Left ventricle myocardium inferior (tissue), 1 donor: ENCODE measurements at places on chromosomes 4 and X.
A peak's percentile ranks its signal among the peaks of the same experiment; 100 is the strongest.

- DNase-seq = no peak
Observed at GRCh38 chr4:111449657-111450056, 695.6 kb upstream of the FAM241A start.

DNA sequence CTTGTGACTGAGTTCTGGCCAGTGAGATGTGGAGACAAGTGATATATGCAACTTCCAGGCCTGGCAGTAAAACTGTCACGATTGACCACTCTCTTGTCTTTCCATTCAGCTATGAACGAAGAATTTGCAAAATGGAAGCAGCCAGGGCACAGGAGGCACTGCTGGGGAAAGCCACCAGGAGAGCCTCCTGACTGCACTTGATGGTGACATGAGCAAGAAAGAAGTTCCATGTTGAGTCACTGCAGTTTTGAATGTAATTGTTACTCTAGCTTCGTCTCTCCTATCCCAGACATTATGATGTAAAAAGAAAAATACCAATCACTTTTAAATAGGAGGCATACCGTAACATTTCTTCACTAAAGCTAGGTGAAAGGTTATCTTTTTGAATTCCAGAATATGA is 32.4 kb upstream of the ZCCHC4 start:
- no peak for DNase-seq

- no peak for DNase-seq
Observed at GRCh38 chrX:2488621-2489285, 12.0 kb downstream of the DHRSX start.

- no peak for DNase-seq
Observed at GRCh38 chr4:83207497-83208101, 77.0 kb downstream of the COQ2 start.

DNA sequence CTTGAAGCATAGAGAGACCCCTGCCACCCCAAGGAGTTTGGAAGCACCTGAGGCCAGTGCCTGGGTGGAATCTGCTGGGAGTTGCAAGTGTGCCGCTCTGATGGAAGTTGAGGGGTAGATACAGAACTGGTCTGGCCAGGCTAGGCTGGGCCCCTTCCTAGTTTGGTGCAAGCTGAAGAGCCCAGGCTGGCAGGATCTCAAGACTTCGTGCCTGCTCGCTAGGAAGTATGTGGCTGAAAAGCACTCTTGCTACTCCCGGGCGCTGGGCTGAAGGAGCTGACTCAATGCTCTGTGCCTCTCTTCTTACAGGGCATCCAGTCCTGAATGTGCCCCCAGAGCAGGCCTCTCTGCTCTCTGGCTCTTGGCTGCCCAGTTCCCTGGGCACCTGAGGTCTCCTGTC is 51.7 kb upstream of the PJA1 start:
- no peak for DNase-seq

DNA sequence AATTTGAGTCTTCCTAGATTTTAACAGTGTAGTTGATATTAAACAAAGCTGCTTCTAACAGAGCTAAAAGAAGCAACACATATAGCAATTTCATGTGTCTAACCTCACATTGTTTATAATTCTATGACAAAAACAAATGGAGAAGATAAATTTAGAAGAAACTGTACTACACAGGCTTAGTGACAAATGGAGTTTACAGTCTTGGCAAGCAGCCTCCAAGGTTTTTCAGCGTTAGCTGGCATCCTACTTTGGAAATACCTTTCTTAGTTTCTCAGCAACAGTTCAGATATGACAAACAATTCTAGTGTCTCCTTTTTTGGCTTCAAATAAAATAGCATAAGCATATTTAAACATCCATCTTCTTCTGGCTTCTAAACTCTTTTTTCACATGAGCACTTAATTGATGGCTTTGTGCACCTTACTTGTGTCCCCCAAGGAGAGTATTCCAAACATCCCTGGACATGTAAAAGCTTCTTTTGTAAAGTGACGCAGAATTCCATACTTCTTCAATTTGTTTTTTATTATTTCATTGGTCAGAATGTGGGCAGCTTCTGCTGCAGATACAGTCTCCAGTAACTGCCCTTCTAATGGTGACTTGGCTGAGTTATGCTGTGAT is 249.8 kb downstream of the ANTXR2 start:
- DNase-seq = no peak

DNA sequence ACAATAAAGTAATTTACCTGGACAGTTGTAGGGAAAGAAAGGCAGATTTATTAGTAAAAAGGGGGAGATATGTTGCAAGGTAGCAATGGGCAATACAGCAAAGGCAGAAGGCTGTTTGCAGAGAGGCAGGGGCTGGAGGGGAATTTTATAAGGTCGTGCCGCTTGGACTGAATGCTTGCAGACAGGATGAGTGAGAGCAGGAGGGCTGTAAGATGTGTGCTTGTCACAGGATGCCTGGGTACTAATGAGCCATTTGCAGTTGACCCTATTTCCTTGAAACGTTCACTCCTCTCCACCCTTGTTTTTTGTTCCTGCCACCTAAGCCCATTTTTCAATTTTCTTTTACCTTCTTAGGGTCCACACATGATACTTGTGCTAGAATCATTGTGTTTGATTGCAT is 214.7 kb downstream of the TRAM1L1 start:
- DNase-seq = no peak

DNA sequence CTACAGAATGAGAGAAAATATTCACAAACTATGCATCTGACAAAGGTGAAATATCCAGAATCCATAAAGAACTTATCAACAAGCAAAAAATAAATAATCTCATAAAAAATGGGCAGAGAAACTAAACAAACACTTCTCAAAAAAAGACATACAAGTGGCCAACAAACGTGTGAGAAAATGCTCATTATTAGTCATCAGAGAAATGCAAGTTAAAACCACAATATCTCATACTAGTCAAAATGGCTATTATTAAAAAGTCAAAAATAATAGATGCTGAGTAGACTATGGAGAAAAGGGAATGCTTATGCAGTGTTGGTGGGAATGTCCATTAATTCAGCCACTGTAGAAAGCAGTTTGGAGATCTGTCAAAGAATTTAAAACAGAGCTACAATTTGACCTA is 533.3 kb downstream of the TMA16 start:
- no peak for DNase-seq

- DNase-seq = no peak
Observed at GRCh38 chrX:153657161-153657560, 10.2 kb downstream of the DUSP9 start.

GRCh38 chr4:4341861-4342650 is 44.8 kb upstream of the NSG1 start:
- DNase-seq = no peak

GRCh38 chrX:110082161-110082560 is 79.2 kb downstream of the TMEM164 start:
- no peak for DNase-seq

GRCh38 chrX:9656277-9656676 is 109.4 kb downstream of the GPR143 start:
- no peak for DNase-seq

- DNase-seq = no peak
Observed at GRCh38 chrX:79368441-79368840, 1.3 kb upstream of the ITM2A start.

DNA sequence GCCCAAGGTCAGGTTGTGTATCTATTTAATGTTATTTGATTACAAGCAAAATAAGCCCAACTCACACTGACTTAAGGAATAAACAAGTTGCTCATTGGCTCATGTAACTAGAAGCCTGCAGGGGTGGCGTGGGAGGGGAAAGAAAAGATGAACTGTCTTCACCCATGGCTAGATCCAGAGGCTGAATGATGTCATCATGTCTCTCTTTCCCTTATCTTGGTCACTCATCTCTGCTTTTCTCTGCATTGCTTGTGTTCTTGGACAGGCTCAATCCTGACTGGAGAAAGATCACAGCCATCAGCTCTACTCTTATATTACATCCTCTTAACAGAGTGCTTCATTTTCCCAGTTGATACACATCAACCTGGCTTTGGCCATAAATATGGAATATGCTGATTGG is 290.0 kb upstream of the DIAPH2 start:
- no peak for DNase-seq

DNA sequence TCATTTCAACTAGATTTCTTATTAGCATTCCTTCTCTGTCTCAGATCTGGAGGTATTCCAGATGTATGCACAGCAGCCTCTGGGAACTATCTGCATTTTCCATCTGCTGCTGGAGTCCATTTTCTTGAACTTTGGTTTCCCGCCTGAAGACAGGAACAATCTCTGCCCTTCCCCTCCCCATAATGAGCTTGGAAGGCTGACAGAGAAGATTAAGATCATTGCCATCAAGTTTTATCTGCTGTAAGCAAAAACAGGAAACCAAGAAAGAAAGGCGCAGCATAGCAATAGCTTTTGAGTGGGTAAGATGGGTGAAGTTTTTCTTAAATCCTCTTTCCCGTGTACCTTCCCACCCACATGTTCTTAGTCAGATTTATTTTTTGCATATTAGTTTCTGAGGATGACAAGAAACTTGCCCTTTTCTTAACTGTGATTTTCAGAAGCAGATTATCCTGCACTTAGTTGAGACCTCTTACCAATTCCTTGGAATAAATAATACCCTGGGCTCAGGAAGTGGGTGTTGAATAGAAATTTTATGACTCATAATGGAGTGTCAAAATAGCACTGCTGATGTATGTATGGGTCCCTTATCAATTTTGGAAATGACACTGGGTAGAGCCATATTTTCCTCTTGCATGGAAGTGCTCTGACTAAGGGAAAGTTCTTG is 78.3 kb downstream of the CT47B1 start:
- DNase-seq = no peak

DNA sequence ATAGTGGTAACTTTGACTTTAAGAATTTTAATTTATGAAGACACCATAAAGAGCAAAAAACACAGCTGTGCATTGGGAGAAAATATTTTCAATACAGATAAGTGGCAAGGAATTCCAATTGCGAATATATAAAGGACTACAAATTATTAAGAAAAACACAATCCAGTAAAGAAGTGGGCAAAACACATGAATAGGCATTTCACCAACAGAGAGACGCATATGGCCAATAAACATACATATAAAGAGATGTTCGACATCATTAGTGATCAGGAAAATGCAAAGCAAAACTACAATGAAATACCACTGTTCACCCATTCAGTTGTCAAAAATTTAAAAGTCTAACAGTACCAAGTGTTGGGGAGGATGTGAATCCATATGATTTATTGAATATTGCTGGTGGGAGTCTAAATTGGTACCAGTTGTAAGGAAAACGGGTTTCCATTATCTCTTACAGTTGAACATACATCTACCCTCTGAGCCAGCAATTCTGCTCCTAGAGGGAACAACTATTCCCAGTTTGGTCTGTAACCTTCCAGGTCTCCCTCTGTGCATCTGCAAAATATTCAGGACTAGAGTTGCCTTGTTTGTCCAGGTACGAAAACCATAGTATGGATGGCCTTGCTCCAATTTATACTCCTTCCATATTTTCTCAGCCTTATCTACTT is 1.7 kb upstream of the MPP1 start:
- DNase-seq = no peak

DNA sequence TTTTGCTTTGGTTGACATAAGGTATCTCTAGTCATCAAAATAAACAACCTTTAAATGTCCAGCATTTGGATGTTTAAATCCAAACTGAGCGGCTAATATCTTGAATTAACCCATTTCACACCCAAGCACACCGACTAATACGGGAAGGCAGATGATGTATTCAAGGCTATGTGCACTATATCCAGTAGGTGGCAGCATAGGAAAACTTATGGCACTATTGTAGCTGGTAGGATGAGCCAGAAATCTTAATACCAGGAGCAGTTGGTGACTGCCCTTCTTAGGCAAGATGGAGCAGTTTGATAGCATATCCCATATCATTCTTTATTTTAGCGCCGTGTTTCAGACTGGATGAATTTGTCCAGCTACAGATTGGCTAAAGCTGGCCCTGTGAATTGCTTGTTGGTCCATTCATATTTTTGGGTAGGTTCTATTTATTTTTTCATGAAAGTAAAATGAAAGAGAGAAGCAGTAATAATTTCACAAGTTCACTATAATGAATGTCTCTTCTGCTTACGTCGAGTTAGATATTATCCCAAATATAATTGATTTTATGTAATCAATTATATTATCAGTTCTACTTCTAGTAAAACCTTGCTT is 24.4 kb downstream of the UCHL1 start:
- no peak for DNase-seq

GRCh38 chr4:148795156-148795864 is 353.1 kb upstream of the NR3C2 start:
- peak; percentile 25 for DNase-seq

- DNase-seq = no peak
Observed at GRCh38 chrX:11702420-11702819, 36.7 kb upstream of the ARHGAP6 start.

- DNase-seq = no peak
Observed at GRCh38 chrX:40050532-40050931, 47.2 kb downstream of the BCOR start.

GRCh38 chr4:151548708-151549107 is 139.7 kb downstream of the FHIP1A start:
- no peak for DNase-seq

GRCh38 chr4:78566834-78567499 is 15.4 kb downstream of the ANXA3 start:
- no peak for DNase-seq

DNA sequence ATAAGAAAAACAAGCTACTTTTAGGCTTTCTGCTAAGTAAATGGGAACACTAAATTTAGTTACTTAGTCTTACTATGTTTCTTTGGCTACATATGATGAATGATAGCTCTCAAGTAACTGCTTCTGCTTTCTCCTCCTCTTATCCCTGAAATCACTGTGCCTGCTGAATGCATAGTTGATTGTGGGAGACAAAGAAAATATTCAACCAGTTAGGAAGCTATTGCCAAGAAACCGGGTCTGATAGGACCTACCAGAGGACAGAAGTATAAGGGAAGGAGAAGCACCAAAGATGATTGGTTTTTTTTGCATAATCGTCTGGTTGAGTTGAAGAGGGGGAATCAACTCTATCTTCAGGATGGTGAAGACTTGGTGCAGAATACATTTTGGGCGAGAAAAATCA is 28.0 kb upstream of the NDUFC1 start:
- no peak for DNase-seq

GRCh38 chrX:110965409-110966090 is 130.4 kb upstream of the PAK3 start:
- DNase-seq = no peak

GRCh38 chr4:144948421-144948820 is 149.6 kb downstream of the ANAPC10 start:
- DNase-seq = no peak

- DNase-seq = no peak
Observed at GRCh38 chr4:185738820-185739219, 73.2 kb downstream of the SORBS2 start.

DNA sequence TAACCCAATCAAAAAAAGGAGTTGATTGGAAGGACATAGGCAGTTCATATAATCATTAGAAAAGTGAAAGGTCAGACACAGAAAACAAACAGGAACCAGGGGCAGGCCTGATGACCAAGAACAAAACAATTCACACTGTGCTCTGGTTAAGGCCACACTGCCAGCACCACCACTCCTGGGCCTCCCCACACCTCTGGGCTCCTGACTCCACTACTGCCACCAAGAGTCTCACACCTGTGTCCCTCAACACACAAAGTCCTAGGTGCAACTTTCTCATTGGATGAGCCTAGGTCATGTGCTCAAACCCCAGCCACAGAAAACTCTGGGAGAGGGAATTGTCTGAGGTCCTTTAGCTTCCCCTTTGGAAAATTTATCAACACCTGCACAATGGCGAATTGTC is 11.1 kb upstream of the FAM9C start:
- DNase-seq = no peak

GRCh38 chr4:110632506-110633357 is 9.9 kb upstream of the PITX2 start:
- DNase-seq = no peak
